ENCODE measurements at places on chromosomes 2 and 18. TPM values are rescaled to one million over a fixed set of nuclear protein-coding genes. Genes with fewer than 3 reads are reported as not detected.

DNA sequence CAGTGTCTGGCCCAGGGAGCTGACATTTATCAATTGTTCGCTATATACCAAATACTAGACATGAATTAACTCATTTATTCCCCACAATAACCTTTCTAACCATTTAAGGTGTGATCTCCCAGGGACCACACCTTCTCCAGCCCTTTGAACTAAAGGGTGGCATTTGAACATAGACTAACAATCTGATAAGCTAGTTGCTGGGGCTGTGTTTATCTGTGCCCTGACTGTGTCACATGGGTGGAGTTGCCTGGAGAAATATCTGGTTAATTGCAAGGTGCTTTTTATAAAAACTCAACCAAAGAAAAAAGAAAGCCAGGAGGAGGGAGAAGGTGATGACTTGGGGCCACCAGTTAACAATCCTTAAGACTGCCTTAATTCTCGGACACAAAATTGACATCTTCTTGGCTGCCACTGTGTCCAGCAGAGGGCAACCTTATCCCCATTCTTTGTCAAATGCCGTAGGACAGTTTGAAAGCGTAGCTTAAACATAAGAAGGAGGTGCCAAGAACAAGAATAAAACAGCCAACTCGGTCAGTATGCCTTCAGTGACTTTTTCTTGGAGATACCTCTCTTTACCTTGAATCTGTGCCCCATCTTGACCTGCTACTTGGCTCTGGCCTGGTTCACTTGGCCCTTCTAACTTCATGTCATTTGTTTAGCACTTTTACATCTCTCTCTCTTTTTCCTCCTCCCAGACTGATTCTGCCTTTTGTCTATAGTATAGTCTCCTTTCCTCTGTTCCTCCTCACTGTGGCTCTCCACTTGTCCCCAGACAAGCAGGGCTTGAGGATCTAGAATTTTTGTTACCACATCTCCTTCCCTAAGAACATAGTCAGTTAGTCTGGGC, 183.4 kb downstream of the MYO3B start:
- DNase-seq = peak; percentile 43

DNA sequence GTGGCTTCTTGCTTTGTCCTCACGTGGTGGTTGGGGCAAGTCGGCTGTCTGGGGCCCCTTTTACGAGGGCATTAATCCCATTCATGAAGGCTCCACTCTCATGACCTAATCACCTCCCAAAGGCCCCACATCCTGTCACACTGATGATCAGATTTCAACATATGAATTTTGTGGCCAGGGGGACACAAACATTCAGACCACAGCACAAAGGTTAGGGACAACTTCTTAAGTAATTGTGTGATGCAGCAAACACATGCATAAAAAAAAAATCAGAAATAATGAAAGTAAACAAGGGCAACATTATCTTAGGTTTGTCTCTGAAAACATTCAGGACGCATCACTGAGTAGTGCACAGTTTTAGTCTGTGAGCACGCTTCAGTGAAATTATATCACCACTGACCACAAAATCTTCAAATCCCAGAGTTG, 54.2 kb upstream of the FRZB start:
- no peak for DNase-seq

GRCh38 chr18:24086082-24086481, 52.8 kb upstream of the CABYR start:
- no peak for DNase-seq

DNA sequence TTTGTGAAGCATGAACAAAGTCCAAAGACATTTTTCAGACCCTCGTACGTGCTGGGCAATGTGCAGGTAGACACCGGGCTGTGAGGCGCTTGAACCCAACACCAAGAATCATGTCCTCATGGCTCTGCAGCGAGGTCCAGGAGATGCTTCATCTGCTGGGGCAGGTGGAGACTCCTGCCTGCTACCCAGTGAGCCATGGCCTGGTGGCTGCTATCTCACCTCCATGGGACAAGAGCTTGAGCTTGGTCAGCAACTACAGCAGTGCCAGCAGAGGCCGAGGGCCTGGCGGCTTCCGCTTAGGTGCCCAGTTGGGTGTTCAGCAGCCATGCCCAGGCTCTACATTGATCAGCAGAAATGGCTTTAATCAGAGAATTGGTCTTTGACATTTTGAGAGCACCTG, 281.0 kb upstream of the HS6ST1 start:
- no peak for DNase-seq

GRCh38 chr2:54497763-54498680, 41.9 kb downstream of the SPTBN1 start:
- peak; percentile 28 for DNase-seq

DNA sequence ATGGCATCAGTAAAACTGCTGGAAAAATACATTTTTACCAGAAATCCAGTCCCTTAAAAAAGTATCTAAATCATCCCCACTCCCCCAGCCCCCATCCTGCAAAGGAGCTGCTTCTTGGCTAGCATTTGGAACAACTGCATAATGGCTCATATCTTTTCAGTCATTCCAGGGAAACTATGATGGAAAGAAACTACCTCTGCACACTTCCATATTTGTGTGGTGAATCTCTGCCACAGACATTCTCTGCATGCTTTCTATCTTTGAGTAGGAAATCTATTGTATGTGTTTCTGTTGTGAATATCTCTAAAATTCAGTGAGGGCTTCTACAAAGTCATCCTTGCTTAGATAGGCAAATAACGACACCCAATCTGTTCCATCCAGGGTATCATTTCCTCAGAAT, 632.3 kb downstream of the LRP1B start:
- DNase-seq = no peak

GRCh38 chr2:234958746-234959395, 7.1 kb downstream of the SH3BP4 start:
- no peak for DNase-seq

DNA sequence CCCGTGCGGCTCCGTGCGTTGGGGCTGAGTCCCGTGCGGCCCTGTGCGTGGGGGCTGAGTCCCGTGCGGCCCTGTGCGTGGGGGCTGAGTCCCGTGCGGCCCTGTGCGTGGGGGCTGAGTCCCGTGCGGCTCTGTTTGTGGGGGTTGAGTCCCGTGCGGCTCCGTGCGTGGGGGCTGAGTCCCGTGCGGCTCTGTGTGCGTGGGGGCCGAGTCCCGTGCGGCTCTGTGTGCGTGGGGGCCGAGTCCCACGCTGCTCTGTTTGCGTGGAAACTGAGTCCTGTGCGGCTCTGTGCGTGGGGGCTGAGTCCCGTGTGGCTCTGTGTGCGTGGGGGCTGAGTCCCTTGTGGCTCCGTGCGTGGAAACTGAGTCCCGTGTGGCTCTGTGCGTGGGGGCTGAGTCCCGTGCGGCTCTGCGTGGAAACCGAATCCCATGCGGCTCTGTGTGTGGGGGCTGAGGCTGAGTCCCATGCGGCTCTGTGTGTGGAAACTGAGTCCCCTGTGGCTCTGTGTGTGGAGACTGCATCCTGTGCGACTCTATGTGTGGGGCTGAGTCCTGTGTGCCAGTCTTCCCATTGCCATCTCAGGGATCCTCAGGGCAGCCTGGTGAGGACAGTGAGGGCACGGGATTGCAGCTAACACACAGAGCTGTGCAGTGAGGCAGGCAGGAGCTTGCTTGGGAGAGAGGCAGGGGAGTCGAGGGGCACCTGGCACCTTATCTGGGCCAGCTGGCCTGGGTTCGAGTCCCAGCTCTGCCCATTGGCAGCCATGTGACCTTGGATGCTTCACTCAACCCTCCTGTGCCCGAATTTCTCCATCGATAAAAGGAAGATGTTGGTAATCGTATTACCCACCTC, 44.5 kb downstream of the LDLRAD4 start:
- DNase-seq = no peak

GRCh38 chr2:231571661-231572191, 20.9 kb upstream of the TEX44 start:
- no peak for DNase-seq

DNA sequence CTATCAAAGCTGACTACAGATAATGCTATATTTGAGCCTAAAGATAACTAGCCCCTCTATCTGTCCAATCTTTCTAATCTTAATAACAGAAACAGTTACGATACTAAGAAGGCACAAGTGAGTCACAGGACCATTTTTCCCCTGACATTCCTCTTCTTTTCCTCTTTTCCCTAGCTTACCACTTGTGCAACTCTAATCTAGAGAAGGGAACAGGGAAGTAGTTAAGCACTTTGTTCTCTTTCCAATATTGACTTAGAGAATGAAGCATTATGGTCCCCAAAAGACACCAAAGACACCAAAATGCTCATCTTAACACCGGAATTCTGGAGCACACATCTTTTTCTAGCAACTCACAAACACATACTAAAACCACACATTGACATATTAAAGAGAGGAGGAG, 1.8 kb downstream of the PDE11A start:
- DNase-seq = no peak

DNA sequence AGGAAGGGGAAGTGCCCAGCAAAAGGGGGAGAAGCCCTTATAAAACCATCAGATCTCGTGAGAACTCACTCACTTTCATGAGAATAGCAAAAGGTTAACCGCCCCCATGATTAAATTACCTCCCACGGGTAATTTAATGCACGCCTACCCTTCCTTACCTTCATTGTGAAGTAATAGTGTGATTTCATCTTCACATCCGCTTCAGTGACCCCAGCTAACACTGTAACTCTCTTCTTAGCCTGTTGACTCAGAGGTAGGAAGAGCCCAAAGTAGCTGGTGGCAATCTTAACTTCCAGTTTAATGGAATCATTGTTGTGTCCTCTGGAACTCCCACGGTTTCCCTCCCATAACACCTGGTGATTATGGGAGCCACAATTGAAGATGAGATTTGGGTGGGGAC, 120.5 kb downstream of the GULP1 start:
- no peak for DNase-seq

GRCh38 chr2:108614659-108615058, 80.4 kb downstream of the LIMS1 start:
- no peak for DNase-seq

GRCh38 chr2:15243762-15244161, 317.4 kb downstream of the NBAS start:
- DNase-seq = no peak

GRCh38 chr2:230217424-230217823, 2.4 kb downstream of the SP110 start:
- DNase-seq = no peak

- no peak for DNase-seq
Observed at GRCh38 chr2:14752295-14752694, 119.8 kb downstream of the LRATD1 start.

- DNase-seq = peak; percentile 66
Observed at GRCh38 chr2:187499941-187500532, 52.0 kb upstream of the CALCRL start.

DNA sequence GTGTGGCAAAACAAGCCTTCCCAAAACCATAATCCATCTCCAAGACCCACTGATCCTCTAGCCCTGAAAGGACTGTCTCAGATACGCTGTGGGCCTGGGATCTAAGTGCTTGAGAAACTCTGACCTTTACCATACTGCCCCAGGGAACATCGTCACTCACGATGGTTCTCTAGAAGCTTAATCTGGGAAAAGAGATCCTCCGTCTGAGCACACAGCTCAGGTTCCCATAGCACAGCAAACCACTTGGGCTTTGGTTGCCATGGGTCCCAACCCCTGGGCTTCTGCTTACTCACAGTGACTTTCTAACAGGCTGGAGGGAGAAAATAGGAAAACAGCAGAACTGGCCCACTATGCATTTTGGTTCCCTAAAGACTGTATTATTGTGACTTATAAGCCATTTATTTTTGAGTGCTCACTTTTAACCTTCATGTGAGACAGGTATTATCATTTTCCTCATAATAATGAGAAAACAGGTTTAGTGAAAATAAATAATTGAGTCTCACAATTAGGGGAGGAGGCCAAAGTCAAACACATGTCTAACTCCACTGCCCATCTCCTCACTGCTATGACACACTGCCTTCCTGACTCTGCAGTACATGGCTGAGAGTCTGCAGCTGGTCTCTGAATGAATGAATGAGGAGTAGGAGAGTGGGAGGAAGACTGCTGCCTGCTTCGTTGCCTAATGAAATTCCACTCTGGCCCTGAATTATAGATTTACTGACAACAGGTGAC, 46.7 kb downstream of the REEP1 start:
- DNase-seq = no peak

GRCh38 chr2:237697586-237698357, 70.4 kb downstream of the LRRFIP1 start:
- DNase-seq = no peak

GRCh38 chr2:172927641-172928357, 147.8 kb upstream of the MAP3K20 start:
- no peak for DNase-seq

- peak; percentile 38 for DNase-seq
Observed at GRCh38 chr2:6780765-6781274, 84.9 kb downstream of the CMPK2 start.

- no peak for DNase-seq
Observed at GRCh38 chr2:75076088-75076487, 117.6 kb downstream of the POLE4 start.

DNA sequence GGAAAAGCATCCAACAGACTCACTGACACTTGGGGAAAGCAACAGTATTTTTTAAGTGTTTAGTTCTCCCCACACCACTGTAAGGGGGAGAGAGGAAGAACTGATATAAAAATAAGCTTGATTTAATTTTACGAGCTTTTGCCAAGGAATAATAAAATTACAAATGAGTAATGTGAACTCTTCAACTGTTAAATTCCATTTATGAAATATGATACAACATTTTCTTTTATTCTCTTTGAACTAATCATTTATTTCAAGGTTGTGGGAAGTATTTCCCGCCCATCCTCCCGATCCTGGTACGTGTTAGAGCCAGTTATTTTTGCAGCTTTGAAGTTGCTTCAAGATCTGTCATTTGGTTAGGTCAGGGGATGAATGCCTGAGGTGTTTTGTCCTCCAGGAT, 35.2 kb downstream of the WDPCP start:
- no peak for DNase-seq

DNA sequence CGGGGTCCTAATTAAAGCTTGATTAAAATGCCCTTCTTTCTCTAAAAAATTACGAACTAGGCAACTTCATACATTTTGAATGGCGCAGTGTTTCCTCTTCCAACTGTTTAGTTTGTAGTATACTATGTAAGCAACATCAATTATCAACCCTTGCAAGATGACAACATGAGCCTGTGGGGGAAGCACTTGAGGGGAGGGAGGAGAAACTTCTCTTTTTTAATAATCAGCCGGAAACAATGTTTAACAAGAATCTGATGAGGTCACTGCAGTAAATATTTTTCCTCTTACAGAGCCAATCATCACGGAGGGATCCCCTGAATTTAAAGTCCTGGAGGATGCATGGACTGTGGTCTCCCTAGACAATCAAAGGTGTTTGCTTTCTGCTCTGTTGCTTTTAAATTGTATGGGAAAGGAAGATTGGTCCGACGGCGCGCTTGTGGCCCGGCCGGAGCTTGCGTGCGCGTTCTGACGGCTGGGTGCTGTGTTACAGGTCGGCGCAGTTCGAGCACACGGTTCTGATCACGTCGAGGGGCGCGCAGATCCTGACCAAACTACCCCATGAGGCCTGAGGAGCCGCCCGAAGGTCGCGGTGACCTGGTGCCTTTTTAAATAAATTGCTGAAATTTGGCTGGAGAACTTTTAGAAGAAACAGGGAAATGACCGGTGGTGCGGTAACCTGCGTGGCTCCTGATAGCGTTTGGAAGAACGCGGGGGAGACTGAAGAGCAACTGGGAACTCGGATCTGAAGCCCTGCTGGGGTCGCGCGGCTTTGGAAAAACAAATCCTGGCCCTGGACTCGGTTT, 5.3 kb upstream of the DLX1 start:
- DNase-seq = no peak

The SERPINB13 gene
- total RNA-seq = not detected

The ANKRD30B gene
- not detected for total RNA-seq

The RND3 gene
- total RNA-seq = 39.7 TPM

The TMBIM1 gene
- 388 TPM for total RNA-seq

The MAB21L4 gene
- 2.8 TPM for total RNA-seq

The MTLN gene
- total RNA-seq = 60.0 TPM

The TPGS2 gene
- 66.3 TPM for total RNA-seq

The MYOM1 gene
- 138 TPM for total RNA-seq

The C2orf69 gene
- total RNA-seq = 11.9 TPM

The SCN2A gene
- 1.7 TPM for total RNA-seq

The NEU2 gene
- not detected for total RNA-seq

The IL36RN gene
- total RNA-seq = not detected

The REV1 gene
- 28.7 TPM for total RNA-seq
